ENCODE measurements at places on chromosomes 5 and 9.

DNA sequence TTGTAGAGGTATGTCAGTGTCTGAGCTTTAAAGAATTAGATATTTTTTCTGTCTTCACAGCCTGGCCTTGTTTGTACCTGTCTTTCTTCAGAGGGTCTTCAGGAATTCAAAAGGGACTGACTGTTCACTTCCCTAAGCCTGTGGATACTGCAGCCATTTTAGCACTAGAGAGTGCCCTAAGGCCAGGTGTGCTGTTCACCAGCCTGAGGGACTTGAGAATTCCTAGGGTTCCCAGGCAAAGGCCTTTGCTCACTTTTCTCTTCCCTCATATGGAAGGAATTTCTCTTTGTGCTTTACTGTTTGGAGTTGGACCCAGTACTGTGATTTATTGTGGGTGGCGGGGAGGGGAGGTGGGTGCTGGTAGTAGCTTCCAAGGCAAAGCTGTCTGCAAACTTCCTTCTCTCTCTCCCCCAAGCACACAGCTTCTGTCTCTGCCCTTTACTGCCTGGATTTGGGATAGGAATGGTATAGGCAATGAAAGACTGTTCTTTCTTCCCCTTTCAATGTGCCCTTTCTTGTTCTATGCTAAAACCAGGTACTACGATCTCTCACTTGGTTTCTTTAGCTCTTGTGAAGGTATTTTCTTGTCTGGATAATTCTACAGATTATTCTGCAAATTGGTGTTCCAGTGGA, 9.7 kb upstream of the LRRC70 start:
- no peak for DNase-seq

GRCh38 chr5:151104795-151105194, 24.0 kb upstream of the TNIP1 start:
- DNase-seq = no peak

DNA sequence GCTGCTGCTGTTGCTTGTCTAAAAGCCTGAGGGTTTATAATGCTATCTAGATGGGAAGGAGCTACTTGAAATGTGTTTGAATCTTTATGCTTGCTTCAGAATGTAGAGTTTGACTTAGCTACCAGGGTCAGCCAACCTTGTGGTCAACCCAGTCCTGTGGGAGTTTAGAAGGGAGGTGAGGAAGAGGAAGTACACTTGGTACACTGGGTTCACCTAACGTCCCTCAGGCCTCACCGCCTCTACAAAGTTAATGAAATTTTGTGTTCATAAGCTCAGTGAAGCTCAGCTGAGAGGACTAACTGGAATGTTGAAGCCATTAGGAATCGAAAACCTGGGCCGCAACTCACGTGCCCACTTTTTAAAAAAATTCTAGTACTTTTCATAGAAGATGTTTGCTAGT, 10.7 kb downstream of the IQGAP2 start:
- no peak for DNase-seq

DNA sequence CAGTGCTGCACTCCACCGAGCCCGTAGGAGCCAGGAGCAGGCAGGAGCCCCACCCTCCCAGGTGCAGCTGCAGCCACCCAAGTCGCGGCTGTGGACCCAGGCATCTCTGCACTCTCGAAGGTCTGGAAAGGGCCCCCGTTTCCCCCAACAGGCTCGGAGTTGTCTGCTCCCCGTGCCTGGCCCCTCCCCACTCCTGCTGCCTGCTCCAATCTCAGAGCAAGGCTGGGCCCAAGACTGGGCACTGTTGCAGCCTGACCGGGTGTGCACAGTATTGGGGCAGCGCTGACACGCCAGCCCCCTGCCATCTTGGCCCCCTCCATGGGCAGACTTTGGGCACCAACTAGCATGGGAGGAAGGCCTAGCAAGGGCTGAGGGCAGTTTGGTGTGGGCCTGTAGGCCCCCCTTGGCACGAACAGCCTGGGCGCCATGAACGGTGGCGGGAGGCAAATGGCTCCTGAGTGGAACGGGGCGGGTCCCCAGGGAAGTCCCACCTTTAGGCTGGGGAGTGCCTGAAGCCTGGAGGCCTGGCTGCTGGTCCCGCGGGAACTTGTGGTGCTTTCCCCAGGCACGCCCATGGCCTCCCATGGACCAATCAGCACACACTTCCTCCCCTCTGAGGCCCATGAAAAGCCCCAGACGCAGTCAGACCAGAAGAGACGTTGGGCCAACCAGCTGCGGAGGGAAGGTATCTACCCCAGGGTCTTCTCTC, 60.4 kb downstream of the PSAT1 start:
- no peak for DNase-seq

- no peak for DNase-seq
Measured at GRCh38 chr5:6439588-6440550, 8.8 kb upstream of the UBE2QL1 start.

GRCh38 chr5:106858616-106859015, 812.1 kb downstream of the EFNA5 start:
- DNase-seq = no peak

DNA sequence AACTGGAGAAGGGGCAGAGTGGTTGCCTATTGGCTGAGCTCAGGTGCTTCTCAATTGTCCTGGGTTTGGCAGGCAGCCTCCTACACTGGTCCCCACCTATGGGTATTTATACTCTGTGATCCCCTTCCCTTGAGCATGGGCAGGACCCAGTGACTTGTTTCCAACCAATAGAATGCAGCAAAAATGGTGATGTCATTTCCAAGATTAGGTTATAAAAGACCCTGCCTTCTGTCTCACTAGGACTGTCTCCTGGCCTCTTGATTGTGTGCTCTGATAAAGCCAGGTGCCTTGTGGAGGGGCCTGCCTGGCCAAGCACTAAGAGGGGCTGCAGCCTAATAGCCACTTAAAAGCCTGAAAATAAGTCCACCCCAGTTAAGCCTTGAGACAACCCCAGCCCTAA, 76.1 kb downstream of the MSX2 start:
- no peak for DNase-seq

DNA sequence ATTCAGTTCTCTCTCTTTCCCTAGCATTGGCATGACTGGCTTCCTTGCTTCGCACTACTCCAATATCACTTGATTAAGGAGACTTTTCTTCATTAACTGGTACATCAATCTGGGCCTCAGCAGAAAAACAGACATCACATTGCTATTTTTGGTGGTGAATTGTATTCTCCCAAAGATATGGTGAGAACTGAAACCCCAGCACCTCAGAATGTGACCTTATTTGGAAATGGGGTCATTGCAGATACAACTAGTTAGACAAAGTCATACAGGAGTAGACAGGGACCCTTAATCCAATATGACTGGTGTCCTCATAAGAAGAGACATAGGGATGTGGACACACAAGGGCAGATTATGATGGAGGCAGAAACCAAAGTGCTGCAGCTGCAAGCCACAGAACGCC, 7.5 kb upstream of the RAD23B start:
- DNase-seq = no peak

GRCh38 chr5:178434851-178435250, 155.3 kb downstream of the COL23A1 start:
- DNase-seq = no peak

GRCh38 chr5:80592761-80593160, 22.7 kb upstream of the ANKRD34B start:
- DNase-seq = no peak

DNA sequence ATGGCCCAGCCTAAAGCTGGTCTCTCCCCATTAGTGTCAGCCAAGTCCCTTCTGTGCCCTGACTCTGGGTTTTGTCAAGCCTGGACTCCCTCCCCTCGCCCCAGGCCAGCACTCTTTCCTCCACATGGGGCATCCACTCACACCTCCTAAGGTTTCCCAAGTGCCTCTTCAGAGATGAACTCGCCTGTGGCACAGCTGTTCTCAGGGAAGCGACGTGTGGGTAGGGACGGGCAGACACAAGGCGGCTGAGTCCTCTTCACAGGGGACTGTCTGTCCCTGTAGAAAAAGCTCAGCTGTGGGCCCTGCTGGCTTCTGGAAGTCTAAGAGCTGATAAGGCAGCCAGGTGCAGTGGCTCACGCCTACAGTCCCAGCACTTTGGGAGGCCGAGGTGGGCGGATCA, 78.5 kb downstream of the CACNA1B start:
- DNase-seq = no peak

- no peak for DNase-seq
Measured at GRCh38 chr5:154713615-154714125, 41.5 kb upstream of the LARP1 start.

GRCh38 chr9:91710158-91710557, 239.9 kb downstream of the ROR2 start:
- DNase-seq = no peak

GRCh38 chr9:5493679-5494511, 16.4 kb upstream of the PDCD1LG2 start:
- no peak for DNase-seq

GRCh38 chr9:78187763-78188484, 48.0 kb upstream of the CEP78 start:
- DNase-seq = no peak

DNA sequence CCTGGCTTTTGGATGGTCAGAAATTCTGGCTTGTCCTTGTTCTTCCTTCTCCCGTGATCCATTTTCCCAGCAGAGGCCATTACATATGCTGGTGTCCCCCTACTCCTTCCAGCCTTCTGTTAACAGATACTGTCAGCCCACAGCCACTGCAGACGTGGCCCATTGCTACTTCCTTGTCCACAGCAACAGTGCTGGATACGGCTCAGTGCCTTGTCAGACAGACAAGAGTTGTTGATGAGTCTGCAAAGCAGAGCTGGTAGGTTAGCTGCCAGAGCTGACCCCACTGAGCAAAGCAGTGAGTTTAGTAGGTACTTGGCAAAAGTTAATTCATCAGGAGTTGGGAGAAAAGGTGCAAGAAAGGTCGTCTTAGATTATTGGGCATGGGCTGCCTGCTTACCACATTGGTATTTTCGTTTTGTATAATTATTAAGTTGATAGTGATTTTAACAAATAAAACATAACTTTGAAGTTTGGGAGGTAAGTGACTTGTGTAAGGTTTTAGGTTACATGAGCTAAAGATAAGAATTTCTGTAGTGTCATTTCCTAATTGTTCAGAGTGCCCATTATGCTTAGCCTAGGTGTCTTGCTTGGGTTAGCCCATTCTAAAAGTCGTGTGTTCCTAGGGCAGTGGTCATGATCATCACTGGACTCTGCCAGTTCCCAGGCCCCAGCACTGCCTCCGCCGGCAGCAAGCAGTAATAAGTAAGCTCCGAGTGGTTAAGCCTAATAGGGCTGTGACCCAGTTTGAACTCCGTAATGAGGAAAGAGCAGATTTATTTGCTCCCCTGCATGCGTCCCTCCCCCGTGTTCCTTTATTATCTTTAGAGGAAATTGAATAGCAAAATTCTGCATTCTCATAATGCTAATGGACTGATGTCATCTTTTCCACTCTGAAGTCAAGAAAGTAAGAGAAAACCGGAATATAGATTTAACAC, 292.0 kb downstream of the FANCC start:
- DNase-seq = no peak

DNA sequence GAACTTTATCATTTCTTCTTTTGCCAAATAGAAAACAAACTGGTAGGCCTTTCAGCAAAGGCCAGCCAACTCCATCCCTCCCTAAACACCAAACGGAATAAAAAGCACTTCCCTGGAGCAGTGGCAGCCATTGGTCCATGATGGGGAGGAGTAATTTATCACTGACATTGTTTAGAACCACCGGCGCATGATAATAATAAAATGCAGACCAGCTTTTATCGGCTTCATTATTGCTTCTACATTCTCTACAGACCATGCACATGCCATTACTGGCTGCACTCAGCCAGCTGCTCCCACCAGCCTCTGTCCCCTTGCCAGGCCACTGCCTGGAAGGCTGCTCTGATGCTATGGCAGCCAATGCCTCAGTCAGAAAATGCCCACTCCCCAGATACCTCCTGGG, 45.9 kb downstream of the ABCA1 start:
- no peak for DNase-seq
